ENCODE measurements at places on chromosomes 12 and 14.
A peak's percentile ranks its signal among the peaks of the same experiment; 100 is the strongest.

DNA sequence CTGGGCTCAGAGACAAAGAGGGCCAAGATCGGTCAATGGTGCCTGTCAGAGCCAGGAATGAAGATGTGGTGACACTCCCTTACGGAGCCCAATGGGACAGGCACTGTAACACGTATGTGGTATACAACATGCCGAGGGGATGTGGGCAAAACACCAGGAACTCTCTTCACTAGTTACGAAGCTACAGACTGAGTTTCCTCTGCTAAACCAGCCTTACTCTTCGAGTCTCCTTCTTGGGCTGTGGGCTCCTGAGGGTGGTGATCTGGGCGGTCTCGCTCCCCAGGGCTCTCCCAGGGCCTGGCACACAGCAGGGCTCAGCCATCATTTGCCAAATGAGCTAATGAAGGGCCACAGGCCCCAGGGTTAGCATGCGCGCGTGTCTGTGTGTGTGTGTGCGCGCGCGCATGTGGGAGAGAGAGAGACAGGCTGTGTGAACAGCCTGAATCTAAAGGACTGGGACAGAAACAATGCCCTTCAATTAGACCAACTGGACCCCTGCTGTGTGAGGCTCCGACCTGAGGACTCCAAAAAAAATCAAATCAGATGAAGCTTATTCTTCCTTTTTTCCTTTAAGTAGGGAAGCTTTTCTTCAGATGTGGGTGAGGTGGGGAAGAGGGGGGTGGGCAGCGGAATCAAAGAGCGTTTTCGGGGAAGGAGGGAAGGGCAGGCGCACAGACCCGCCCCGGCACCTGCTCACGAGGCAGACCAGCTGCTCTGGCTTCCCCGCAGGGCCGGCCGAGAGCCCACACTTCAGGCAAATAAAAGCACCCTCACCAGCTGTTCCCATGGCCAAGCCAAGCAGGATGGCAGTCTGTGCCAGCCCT lies 42.5 kb downstream of the CCDC88C start:
- DNase-seq, result no peak

GRCh38 chr12:123532808-123533649 lies 490 bp downstream of the RILPL1 start:
- DNase-seq, result no peak

- no peak for DNase-seq
Measured at GRCh38 chr12:72605975-72606374, 333.8 kb downstream of the TRHDE start.

GRCh38 chr14:105397350-105397931 lies 897 bp upstream of the TEX22 start:
- DNase-seq, result no peak

DNA sequence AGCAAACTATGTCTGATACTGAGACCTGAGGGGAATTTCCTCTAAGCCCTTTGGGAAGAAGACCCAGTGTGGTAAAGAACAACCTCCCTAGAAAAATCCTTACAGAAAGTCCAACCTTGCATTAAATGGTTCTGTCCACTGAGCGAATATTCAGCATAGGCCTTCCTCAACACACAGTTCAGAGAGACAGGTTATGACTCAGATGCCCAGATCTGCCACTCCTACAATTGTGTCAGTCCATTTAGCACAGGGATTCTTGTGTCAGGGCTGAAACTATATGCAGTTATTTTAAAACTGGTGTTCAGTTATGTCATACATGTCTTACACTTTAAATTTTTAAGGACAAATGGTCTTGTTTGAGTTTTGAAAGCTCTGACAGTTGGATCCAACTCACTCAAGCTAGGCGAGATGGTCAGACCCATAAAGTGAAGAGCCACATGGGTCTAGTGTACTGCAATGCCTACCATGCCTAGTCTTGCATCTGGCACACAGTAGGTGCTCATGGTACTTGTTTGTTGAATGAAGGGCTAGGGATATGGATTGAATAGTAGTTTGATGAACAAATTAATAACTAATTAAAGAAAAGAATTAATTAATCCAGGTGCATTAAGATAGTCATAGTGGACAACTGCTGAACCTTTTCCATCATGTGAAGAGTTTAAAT lies 207.5 kb upstream of the PWP1 start:
- no peak for DNase-seq

DNA sequence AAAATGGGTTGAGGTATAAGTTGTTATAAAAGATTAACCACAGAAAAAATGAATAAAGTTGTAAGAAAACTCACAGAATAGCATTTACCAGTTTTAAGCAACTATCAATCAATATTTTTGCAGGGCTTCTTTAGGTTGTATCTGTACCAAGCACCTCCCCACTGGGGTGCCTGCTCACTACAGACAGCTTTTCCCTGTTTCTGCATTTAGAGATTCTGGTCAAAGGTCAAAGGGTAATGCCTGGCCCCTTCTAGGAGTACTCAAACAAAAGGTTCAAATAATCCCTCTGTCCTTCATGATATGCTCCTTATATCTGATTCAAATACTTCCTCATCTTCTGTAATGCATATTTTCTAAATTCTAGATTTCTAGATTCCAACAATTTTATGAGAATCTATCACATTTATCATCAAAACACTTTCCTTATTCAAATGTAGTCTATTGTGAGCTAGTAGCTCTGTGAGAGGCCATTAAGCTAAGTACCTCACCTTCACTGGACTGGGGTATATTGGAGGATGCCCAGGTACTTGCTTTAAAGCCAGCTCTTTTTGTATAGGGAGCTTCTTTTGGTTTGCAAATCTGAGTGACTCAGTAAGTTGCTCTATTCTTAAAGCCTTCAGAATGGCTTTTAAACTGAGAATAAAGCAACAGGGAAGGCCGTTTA lies 120.7 kb upstream of the PTPRB start:
- DNase-seq, result no peak

DNA sequence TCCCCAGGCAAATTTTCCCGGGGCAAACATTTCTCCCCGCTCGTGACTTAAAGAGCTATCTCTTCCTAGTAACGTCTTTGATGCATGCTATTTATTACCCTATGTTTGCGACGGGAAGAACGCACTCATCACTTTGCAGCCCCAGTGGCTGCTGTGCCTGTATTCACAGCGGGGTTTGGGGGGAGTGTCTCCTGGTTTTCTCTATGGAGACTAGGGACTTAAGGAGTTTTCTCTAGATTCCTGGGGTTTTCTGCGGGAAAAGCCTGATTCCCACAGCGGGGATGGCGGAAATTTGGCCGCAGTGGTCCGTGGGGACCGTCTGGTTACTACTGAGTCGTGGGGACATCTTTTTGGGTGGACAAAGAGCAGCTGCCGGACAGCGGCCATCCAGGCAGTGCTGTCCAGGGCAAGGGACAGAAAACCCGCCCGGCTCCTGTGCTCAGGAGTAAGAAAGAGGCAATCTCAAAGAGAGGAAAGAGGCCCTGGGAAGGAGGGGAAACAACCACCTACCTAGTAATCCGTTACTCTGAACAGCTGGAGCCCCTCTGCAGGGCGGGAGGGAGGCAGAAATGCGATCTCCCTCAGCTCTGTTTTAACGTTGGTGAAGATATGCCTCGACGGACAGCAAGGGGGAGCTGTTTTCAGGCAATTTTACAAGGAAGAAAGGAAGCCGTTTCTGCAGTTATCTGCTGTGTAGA lies 771 bp upstream of the AVPR1A start:
- peak; percentile 14 for DNase-seq

DNA sequence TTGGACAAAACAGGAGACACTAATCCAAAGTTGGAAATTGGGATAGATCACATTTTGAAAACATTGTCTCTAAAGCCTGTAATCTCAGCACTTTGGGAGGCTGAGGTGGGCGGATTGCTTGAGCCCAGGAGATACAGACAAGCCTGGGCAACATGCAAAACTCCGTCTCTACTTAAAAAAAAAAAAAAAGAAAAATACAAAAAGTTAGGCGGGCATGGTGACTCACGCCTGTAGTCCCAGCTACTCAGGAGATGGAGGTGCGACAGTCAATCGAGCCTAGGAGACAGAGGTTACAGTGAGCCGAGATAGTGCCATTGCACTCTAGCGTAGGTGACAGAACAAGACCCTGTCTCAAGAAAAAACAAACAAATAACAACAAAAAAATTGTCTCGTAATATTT lies 152.1 kb downstream of the MGAT4C start:
- DNase-seq, result no peak

GRCh38 chr14:36512585-36513003 lies 7.4 kb downstream of the NKX2-1 start:
- DNase-seq, result no peak

DNA sequence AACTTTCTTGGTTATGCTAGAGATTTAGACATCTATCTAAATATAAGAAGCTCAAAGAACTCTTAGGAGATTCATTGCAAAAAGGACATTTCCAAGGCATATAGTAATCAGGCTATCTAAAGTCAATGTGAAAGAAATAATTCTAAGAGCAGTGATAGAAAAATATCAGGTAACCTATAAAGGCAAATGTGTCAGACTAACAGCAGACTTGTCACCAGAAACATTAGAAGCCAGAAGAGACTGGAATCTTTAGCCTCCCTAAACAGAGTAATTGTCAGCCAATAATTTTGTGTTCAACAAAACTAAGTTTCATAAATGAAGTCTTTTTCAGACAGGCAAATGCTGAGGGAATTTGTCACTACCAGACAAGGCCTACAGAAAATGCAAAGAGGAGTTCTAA lies 122.0 kb upstream of the SCAF11 start:
- no peak for DNase-seq

DNA sequence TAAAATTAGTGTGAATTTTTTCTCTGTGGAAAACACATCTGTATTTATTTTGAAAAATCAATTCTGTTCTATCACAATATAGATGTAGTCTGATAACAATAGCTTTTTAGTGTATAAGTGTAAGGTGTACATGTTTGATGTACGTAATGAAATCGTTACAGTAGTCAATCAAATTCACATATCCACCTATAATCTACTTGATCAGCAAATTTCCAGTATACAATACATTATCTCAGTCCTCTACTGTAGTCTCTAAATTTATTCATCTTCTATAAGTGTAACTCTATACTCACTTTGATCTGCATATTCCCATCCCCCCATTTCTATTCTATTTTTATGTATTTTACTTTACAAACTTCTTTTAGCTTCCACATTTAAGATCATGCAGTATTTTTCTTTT lies 13.0 kb downstream of the PLEKHA5 start:
- DNase-seq, result no peak

DNA sequence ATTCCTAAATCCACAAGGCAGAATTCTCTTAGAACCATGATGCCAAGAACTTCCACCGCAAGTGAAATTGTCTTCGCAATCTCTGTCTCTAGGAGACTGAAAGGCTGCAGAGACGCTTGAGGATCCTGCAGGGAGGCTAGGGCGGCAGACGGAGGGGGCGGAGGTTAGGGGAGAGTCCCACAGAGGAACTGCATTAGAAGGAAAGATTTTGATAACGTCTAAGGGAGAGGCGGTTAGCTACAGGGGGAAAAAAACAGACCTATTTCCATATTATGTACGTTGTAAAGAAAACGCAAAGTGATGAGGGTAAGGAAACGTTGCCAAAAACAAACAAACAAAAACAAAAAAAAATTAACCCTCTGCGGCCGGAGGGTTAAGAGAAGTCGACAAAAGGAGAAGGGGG lies 595 bp downstream of the KLHL28 start:
- DNase-seq, result no peak

Data from non-pigmented ciliary epithelial cell (primary cell).